Memory B cell (primary cell): ENCODE measurements at places on chromosomes 1 and 21.

DNA sequence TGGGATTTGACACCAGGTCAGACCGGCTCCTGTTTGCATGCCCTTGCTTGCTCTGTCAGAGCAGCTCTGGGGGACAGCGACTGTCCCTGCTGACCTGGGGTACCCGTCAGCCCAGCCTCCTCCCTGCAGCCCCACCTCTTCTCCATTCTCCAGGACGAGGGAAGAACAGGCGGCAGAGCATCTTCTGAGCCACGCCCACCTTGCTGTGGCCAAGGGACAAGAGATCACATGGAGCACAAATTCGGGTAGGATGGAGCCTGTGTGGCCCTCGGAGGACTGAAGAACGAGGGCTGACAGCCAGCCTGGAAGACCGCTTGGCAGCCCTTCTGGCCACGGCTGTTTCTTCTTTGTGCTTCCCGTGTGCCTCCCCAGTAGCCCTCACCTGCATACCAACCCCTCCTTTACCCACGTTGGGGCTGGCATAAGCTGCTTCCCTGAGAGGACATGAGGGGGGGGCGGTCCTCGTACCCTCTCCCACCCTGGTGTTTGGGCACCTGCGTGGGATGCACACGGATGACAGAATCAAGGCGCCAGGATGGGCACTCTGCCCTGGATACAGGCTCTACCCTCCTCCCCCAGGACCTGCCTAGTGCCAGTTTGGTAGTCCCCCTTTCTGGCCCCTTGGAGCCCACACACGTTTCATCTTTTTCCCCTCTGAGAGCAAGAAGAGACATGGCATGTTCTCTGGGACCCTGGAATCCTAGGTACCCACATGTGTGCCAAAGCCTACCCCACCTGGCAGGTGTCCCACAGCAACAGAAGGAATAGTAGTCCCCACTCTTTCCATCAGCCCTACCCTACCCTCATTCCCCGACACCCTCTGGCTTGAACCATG lies 26.9 kb downstream of the CDK18 start:
- DNase-seq = no peak

GRCh38 chr1:147820761-147821297 lies 60.4 kb upstream of the GJA5 start:
- DNase-seq = no peak

DNA sequence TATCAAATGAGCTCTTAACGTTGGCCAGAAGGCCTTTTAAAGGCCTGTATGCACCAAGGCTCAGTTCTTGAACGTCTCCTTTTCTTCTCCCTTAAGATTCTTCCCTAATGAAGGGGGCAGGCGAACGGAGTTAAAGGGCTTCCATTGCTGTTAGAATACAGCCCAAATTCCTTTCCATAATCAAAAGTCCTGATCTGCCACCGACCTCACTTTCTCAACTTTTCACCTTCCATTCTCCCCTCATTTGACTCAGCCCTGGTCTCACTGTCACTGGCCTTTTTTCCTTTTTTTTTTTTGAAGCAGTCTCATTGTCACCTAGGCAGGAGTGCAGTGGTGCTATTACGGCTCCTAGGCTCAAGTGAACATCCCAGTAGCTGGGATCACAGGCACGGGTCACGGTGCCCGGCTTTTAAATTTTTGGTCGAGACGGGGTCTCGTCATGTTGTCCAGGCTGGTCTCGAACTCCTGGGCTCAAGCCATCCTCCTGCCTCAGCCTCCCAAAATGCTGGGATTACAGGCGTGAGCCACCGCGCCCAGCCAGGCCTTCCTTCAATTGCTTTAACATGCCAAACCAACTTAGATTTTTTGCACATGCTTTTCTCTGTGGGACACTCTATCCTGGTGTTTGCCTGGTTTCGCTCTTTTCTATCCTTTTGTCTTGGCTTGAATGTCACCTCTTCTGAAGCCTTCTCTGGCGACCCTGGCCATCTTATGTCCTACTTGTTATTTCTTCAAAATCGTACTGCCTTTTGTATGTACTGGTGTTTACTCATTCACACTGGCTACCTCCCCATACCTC lies 612 bp upstream of the CMPK1 start:
- DNase-seq = no peak

DNA sequence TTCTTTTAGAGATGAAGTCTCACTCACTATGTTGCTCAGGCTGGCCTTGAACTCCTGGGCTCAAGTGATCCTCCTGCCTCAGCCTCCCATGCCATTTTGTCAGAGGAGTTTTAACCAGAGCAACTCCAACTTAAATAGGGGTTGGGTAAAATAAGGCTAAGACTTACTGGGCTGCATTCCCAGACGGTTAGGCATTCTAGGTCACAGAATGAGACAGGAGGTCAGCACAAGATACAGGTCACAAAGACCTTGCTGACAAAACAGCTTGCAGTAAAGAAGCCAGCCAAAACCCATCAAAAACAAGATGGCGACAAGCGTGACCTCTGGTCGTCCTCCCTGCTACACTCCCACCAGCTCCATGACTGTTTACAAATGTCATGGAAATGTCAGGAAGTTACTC lies 5.7 kb upstream of the DNAH14 start:
- no peak for DNase-seq

GRCh38 chr1:17027900-17028299 lies 16.2 kb upstream of the ATP13A2 start:
- DNase-seq = no peak

DNA sequence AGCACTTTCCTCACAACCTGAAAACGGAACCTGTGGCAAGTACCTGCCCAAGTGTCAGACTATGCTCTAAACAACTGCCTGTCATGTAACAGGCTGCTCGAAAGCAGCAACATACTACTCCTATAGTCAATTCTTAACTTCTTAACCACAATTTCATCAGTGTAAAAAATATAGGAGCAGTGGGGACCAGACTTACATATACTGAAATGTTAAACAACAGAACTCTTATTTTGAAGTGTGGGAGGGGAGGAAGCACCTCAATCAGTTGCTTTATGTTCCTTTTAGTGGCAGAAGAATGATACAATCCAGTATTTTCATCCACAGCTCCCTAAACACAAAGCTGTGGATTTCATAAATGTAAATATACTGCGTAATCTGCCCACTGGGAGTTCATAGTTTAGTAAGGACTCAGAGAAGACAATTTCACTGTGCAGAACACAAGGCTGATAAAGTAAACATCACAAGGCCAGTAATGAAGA lies 44.2 kb downstream of the WLS start:
- DNase-seq = no peak

GRCh38 chr1:85278853-85279314 lies 2.5 kb upstream of the BCL10 start:
- no peak for DNase-seq

DNA sequence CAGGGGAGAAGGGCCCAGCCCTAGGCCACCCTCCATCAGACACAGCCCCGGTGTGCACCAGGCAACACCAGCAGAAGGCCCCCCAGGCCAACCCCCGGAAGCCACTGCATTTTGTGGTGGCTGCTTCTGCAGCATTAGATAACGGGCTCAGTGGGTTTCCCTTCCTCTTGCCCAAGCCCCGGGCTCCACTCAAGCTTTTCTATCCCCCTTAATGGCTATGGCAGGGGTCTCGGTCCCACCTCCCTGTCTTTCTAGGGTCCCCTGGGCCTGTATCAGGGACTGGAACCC lies 18.9 kb downstream of the C1orf174 start:
- no peak for DNase-seq

GRCh38 chr1:66375125-66375524 lies 158.8 kb upstream of the SGIP1 start:
- DNase-seq = no peak

GRCh38 chr1:42639116-42639515 lies 19.1 kb upstream of the PPIH start:
- DNase-seq = no peak

- no peak for DNase-seq
Observed at GRCh38 chr1:109513110-109513710, 3.7 kb upstream of the AMIGO1 start.

GRCh38 chr1:99970713-99971255 lies 988 bp downstream of the SLC35A3 start:
- no peak for DNase-seq

DNA sequence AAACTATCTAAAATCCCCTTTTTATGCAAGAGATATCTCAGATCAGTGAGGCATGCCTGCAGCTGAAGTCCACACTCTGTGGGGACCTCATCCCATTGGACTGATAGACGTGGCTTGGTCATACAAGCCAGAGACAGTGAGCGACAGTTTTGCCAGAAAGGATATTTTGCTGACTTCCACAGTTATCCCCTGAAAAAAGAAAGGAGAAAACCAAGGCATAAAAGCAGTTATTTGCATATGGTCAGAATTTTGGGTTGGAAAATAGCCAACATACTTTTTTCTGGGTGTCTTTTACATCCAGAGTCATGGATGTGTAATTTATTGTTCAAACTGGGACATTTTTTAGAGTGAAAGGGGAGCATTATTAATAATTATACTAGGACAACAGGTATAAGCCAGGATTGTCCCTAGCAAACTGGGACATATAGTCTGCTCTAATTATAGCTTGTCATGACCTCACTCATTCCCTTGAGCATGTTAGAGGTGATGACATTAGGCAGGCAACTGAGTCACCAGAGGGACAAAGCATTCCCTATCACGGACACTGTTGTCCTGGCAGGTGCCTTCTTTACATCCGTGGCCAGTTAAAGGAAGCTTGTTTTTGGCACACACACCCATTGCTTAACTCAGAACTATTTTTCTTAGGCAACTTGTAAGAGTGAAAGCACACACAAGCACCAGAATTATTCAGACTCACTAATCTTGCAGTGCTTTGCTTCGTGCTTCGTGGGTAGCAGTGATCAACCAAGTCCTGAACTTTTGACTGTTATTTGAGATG lies 65.5 kb downstream of the PRRX1 start:
- no peak for DNase-seq

DNA sequence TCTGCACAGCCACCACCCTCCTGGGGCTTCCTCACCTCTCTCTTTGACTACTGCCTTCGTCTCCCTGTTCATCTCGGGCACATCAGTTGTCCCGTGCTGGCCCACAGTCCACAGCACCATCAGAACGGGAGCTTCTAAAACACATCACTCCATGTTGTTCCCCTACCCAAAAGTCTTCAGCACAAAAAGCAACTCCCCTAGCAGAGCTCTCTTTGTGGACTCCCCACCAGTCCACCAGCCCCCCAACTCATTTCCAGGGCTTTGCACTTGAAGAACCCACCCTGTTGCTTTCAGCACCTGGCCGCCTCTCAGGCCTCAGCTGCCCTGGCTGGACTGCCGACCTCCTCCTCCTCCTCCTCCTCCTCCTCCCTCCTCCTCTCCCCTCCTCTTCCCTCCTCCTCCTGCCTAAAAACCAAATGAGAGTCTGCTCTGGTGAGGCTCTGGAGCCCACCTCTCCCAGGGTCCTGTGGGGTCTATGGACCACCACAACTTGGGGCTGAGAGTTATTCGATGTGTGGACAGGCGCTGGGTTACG lies 251.2 kb upstream of the VAMP3 start:
- no peak for DNase-seq

DNA sequence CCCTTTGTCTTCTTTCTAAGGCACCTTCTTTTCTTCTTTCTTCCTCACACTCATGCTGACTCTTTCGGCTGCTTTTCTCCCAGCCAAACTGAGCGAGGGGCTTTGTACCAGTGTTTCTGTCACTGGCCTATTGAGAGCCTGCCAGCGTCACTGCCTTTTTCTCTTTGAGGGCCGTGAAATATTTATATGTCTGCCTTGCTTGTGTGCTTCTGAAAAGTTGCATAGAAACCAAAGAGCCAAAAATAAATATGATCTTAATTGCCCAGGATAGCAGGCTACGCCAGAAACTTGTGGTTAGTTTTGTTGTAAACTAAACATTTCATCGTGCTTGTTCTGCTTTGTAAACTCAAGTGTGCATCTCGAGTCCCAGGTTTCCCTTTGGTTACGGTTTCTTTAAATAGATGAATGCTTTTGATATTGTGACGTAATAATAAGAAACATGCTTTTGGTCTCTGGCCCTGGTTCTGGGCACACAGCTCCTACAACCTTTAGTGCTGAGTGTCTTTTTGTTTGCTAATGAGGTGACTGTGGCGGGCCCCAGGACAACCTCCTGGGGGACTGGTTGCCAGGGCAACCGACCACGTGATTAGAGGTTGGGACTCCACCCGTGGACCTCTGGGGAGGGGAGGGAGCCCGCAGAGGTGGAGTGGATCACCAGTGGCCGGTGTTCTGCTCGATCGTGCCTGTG lies 10.8 kb downstream of the SLC37A1 start:
- peak; percentile 85 for DNase-seq

DNA sequence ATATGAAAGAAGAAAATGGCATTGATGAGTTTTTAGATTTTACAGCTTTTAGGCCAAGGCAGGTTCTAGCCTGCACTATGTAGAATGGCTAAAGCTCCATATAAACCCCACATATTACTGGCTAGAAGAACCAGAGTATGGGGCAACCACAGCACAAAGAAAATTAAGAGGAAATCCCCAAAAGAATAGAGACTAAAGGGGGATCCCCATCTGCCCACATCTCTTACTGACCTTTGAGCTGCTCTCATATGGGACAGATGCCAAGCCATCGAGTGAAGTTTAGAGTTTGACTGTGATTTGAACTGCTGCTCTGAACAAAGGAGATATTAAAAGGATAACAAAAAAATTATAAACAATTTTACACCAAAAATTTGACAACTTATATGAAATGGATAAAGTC lies 102.2 kb upstream of the HAO2 start:
- no peak for DNase-seq

DNA sequence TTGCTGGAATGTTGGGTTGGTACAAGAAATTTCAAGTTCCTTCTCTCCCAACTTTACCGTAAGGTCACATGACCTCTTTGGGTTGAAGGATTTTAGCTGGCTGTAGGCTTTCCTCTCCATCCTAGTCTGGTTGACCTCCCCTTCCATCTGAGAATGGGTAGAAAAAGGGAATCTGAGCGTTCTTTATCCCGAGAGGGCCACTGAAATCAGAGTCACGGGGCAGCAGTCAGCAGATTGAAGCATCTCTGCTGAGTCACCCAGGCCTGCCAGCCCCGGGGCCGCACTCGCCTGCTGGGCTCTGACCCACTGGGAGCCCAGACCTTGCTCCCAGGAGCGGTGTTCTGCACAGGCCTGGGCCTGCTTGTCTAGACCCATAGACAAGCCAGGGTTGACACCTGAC lies 31.0 kb downstream of the TMCC2 start:
- DNase-seq = no peak

- no peak for DNase-seq
Observed at GRCh38 chr1:218617986-218618385, 272.9 kb downstream of the TGFB2 start.

DNA sequence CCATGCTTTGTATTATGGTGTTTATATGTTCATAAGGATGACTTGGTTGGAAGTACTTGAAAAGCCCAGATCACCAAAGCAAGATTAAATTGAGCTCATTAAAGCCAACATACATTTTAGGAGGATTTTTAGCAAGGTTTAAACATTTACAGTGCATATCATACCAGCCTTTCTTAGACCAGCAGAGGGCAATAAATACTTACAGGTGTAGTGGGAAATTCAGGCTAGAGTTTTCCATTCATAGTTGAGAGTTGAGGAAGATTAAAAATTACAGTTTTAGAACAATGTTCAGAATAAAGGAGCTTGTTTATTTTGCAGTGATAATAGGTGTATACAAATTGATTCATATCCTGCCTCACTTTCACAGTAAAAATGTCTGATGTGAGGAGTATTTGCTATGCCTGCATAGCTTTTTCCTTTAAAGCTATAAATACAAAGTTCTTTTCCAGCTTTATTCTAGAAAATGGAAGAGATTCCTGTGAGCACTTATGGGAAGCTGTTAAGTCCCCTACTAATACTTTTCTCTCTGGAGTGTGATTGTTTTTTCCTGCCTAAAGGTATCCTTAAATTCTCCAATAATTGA lies 35.3 kb downstream of the DTL start:
- DNase-seq = peak; percentile 25
